ENCODE measurements at places on chromosomes 6 and 20. TPM values are rescaled to one million over a fixed set of nuclear protein-coding genes. Genes with fewer than 3 reads are reported as not detected.

- DNase-seq: no peak
These were observed 223.4 kb downstream of the PREX1 start for GRCh38 chr20:48604426-48604825.

Gene C6orf118
- not detected for total RNA-seq

GRCh38 chr20:36281785-36282380 is 24.3 kb upstream of the DLGAP4 start:
- DNase-seq: no peak

- no peak for DNase-seq
These were observed 57.9 kb upstream of the MLN start for GRCh38 chr6:33861722-33862121.

DNA sequence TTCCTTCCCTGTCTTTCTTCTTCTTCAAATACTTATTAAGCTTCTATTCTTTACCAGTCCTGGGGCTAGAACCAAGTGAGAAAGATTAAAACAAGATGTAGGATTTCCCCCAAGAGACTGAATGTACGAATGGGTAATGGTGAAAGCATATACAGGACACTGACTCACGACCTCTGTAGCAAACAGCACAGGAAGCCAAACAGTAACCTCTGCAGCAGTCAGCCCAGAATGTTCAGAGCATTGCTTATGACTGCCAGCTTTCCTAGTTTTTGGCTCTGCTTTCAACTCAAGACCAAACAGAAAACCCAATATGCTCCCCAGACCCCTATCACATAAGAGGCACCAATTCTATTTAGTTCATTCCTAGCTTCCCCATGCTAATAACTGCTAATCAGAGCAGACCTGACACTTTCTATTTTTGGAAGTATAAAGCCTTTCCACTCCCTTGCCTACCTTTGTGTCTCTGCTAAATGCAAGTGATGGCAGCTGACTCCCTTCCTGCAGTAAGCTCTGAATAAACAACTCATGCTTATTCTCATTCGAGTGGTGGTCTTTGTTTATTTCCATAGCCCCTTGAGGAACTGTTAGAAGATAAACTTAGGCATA is 690.6 kb downstream of the EPM2A start:
- DNase-seq: no peak

GRCh38 chr6:35673755-35674154 is 15.0 kb downstream of the FKBP5 start:
- DNase-seq: no peak

Gene IRAK1BP1
- total RNA-seq: 1.2 TPM

GRCh38 chr20:4740774-4741431 is 19.2 kb downstream of the PRND start:
- peak; percentile 24 for DNase-seq

GRCh38 chr6:56223995-56224394 is 23.4 kb downstream of the COL21A1 start:
- DNase-seq: no peak

DNA sequence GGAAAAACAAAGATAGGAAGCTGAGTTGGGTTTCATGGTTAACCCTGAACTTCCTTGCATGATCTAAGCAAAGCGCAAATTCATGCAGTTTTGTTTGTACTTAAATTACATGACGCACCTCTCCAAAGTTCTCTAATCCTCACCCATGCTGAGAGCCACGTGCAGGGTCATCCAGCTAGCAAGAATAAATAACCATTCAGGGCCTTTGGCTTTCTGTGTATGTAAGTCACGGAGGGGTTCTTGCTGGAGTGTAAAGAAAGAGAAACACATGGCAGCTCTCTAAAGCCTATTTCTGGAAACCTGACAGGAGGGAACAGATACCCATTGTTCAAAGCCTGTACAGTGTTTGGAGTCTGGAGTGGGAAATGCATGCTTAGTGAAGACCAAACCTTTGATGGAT is 171.7 kb upstream of the CCN2 start:
- DNase-seq: peak; percentile 30

- DNase-seq: no peak
These were observed 169.3 kb upstream of the RIN2 start for GRCh38 chr20:19588732-19589131.

Gene ULBP1
- 3.4 TPM for total RNA-seq

- no peak for DNase-seq
These were observed 319.9 kb upstream of the TSHZ2 start for GRCh38 chr20:52652271-52652670.

GRCh38 chr6:170184316-170184715 is 106.6 kb downstream of the DLL1 start:
- DNase-seq: no peak

DNA sequence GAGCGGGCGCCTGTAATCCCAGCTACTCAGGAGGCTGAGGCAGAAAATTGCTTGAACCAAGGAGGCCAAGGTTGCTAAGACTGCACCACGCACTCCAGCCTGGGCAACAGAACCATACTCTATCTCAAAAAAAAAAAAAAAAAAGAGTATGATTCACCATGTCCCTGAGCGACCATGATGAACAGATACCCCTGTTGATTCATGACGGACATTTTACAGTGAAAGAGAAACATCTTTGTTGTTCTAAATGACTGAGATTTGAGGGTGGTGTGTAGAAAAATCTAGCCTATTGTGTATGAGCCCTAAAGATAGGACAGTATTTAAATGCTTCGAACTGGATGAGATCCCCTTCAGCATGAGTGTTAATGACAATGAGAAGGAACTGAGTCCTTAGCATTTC is 32.8 kb downstream of the RBM24 start:
- DNase-seq: no peak

DNA sequence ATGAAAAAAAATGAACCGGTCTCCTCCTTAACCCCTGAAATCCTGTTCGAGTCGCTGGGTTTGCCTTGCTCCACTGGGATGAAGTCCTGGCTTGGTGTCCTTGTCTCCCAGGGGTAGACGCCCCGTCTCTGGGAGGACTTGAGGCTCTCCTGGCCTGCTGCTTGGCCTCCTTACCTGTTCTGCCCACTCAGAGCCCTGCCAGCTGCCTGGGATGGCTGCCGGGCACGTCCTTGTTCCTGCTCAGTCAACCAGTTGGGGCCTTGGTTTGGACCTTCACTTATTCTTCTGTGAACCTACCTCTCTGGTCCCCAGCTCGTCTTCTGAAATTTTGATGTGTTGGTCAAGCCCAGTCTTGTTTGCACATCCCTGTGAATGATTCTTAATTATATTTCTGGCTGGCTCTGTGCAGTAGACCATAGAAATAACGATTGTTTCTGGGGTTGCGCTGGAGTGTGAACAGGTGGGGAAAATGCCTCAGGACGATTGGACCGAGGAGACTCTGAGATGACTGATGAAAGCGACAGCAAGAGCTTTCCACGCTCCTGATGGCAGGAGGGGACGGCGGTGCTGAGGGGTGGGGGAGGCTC is 126.5 kb upstream of the ESR1 start:
- no peak for DNase-seq

DNA sequence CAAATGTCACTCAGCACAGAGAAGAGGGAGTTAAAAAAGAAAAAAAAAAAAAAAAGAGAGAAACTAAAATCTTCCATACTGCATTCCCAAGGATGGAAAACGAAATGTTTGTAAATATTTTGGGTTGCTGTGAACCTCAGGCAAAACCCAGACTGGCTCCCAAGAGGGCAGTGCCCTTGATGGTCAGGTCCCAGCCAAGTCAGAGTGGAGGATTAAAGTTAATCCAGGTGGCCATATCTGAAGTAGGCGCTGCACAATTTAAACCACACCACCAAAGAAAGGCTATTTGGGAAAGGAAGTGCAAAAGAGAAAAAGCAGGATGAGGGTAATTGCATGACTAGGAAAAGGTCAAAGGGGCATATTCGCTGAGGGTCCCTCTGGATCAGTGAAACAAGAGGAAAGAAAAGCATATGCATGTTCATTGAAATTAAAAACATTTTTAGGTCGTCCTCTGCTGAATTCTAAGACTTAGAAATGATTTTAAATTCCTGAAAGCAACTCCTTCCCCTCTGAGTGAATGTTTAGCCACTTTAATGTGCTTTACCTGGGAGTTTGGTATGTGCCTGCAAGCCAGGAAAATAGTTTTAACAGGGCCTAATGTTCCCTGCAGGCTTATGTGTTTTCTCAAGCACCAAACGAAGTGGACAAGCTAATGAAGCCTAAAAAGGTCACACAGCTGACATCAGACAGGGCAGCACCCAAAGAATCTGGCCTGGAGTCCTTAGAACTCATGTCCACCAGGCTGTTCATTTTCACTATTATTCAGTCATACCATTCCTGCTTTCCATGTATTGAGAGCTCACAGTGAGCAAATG is 159.1 kb downstream of the HACE1 start:
- no peak for DNase-seq

DNA sequence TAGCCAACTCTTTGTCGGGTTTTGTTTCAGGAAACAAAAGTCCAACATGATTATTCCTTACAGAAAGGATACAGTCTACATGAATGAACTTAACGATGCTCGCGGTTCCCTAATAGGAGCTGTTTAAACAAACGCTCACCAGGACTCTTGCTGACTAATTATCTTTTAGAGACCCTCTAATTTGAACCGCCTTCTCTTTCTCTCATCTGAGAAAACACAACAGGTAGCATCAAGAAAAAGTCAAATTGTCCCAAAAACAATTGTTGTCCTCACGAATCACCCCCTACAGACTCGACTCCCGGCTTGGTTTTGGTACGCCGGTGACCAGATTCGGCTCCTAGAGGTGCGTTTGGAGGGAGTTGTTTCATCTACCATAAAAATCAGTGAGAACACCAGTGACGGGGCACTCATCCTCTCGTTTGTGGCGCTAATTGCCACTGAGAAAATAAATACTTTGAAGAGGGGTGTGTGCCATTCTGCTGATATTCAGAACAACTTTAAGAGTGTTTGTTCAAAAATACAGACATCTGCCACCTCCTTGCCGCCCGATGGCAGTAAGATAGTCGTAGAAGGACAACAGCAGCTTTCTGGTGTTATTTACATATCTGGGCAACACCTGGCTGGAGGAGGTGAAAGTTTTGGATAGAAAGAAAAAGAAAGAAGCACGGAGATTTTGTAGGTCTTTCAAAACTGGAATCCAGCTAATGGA is 1.1 kb upstream of the SIM1 start:
- no peak for DNase-seq

- DNase-seq: no peak
These were observed 17.9 kb upstream of the CHMP4B start for GRCh38 chr20:33793011-33793931.

- no peak for DNase-seq
These were observed 242.5 kb downstream of the ERMARD start for GRCh38 chr6:169993861-169994481.

- no peak for DNase-seq
These were observed 15.1 kb downstream of the VSTM2L start for GRCh38 chr20:37918035-37918434.

DNA sequence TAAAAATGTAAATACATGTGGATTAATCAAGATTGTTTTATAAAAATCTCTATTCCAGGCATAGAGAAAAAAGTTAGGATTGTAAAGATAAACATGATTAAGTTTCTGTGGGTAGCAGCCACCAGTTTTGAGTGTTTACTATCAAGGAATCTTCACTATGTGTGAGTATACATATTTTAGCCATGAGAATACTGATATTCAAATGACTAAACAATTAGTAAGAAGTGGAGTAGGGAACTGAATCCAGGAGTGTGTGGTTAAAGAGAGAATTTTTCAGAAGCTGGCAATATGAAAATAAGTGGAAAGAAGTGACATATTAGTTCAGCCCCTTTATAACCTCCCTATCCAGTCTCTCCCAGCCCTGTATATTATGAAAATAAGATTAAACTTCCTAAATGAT is 10.3 kb downstream of the ELOVL2 start:
- no peak for DNase-seq

DNA sequence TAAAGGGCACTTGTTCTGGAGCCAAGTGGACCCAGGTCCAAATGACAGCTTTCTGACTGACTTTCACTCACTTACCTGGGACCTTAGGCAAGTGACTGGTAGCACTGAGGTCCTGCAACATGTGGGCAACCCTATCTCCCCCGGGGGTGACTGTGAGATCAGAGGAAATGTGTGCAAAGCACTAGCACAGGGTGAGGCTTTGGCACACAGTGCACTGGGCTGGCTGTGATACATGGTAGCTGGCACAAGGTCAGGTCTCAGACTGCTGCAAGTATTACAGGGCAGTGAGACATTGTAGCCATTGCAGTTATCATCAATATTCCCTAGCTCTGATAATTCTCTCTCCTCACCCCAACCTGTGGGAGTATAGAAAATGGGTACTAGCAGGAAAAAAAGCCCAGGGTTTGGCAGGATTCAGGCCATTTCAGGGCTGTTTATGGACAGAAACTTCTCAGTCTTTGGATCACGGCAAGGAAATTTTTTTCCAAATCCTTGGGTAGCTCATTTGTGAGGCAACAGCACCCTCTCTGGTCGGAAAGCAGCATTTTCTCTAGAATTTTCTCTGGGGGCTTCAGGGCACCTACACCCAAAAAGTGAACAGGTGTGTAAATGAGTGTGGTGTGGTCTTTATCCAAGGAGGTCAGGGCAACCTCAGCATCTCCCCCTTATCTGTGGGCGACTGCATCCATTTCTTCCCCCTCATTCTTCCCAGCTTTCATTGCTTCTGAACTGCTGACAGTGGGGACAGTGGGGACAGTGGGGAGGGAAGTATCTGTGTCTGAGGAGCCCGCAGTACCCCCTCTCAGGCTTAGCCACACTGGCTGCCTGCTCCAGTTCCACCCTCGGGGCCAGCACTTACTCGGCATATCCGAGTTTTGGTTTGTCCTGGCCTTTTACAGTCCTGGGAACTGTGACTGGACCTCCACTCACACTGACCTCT is 148.7 kb upstream of the PHACTR3 start:
- no peak for DNase-seq

Gene LPIN3
- 0.79 TPM for total RNA-seq

Gene METTL24
- total RNA-seq: not detected

Gene SLCO4A1
- 4.7 TPM for total RNA-seq

Gene TRIM10
- not detected for total RNA-seq

Gene EPPIN
- not detected for total RNA-seq

Gene C6orf15
- not detected for total RNA-seq

Gene ADTRP
- total RNA-seq: 0.74 TPM

DNA sequence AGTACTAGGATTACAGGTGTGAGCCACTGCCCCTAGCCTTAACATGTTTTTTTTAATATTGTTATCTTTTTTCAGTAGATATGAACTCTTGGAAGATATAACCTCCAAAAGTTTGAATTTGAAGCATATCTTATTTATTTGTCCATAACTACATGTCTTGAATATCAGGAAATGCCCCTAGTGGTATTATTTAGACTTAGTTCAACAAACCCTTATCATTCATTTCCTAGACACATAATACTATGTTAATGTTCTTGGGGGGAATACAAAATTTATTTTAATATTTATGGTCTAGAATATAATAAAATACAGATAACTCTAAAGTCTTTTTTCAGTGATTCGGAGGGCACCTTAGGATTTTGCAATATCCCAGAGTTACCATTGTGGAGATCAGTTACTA is 160.7 kb downstream of the HACE1 start:
- DNase-seq: no peak

Gene EEF1A2
- total RNA-seq: 233 TPM

DNA sequence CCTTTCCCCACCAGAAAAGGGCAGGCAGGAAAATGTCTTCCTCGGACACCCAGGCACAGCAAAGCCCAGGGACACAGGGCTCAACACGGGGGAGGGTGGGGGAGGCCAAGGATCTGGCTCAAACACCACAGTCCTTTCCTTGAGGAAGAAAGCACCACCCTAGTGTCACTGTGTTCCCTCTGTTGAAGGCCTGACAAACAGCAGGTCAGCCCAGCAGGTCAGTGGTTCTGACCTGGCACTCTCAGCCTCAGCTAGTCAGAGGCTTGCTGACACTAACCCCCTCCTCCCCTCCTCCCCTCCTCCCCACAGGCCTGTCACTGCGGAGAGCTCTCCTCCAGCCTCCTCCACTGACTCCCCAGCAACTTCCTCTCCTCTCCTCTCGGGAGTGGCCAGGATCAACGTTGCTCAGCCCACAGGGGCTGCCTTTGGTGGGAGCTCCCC is 239.6 kb downstream of the LRFN2 start:
- no peak for DNase-seq

GRCh38 chr6:3617192-3617631 is 134.3 kb downstream of the PXDC1 start:
- no peak for DNase-seq

Gene LAMP5
- total RNA-seq: not detected
